Astrocyte (in vitro differentiated cells and primary cell): ENCODE measurements at places on chromosomes 13 and 19. TPM values are rescaled to one million over a fixed set of nuclear protein-coding genes. Genes with fewer than 3 reads are reported as not detected.

CEACAM21 gene
- total RNA-seq = 2.1 and 2.4 TPM in 2 replicates

TMEM145 gene
- 0.70 TPM in 1 of 2 replicates, not detected in the other for total RNA-seq

DNA sequence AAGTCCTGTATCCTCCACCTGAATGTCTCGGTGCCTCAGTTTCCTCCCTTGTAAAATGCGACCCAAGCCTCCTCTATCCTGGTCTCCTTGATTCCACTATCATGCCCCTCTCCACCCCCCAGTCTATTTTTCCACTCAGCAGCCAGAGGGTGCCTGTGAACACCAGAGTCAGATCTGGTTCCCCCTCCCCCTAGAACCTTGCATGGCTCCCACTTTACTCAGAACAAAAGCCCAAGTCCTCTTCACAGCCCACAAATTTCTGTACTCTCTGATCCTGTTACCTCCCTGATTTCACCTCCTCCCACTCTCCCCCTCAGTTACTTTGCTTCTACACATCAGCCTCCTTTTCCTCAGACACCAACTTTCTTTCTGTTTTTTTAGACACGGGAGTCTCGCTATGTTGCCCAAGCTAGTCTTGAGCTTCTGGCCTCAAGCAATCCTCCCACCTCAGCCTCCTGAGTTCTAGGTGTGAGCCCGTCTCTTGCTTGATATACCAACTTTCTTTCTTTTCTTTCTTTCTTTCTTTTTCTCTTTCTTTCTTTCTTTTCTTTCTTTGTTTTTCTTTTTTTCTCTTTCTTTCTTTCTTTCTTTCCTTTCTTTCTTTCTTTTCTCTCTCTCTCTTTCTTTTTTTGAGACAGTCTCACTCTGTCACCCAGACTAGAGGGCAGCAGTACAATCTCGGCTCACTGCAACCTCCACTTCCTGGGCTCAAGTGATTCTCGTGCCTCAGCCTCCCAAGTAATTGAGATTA, 869 bp downstream of the DAND5 start:
- DNase-seq = no peak
- H3K27ac ChIP-seq = no peak overlapping the region
- H3K4me3 ChIP-seq = no peak overlapping the region
- no peaks in the 10 kb centered on the region for H3K4me1 ChIP-seq
- H3K27me3 ChIP-seq = no peaks in the 10 kb centered on the region
- no peaks in the 10 kb centered on the region for H3K36me3 ChIP-seq

DNA sequence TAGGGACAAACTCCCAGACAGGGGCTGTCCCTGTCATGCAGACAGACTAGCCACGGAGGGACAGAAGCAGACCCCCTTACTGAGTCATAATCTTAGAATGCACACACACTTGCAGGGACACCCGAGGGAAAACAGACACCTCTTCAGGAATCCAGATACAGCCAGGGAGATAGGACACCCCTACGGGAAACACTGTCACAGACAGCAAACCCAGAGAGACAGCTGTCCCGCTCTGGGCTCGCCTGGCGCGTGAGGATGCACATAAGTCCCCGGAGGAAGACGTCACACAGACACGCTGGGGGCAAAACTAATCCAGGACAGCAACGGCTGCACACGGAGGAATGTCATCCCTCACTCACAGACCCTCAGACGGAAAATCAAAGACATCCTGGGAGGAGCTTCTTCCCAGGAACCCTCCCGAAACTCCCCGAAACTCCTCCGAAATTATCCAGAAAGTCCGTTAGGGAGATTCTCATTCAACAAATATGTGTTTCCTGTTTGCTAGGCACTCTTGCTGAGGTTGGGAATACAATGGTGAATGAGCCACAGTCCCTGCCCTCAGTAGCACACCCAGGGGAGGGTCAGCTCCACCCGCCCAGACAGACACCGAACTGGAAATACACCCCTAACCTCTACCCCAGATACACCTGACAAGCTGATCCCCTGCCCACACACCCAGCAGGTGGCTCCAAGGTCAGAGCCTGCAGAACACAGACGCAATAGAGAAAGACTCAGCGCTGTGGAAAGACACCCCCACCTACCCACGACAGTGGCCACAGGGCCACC, 15.2 kb upstream of the TOMM40 start:
- peak; percentile 48 for DNase-seq
- H3K27me3 ChIP-seq = no peaks in the 10 kb centered on the region
- no peak overlapping the region for H3K4me3 ChIP-seq
- H3K36me3 ChIP-seq = peaks cover 41% of the 10 kb centered on the region

GRCh38 chr19:48826606-48827020, 9.7 kb downstream of the HSD17B14 start:
- H3K36me3 ChIP-seq = no peaks in the 10 kb centered on the region
- no peaks in the 10 kb centered on the region for H3K27me3 ChIP-seq
